Mesenchymal stem cell (in vitro differentiated cells and primary cell): ENCODE measurements at places on chromosomes 16 and 17.

- DNase-seq = peak; percentile 29
Measured at GRCh38 chr17:68910251-68910705, 44.9 kb downstream of the ABCA8 start.

DNA sequence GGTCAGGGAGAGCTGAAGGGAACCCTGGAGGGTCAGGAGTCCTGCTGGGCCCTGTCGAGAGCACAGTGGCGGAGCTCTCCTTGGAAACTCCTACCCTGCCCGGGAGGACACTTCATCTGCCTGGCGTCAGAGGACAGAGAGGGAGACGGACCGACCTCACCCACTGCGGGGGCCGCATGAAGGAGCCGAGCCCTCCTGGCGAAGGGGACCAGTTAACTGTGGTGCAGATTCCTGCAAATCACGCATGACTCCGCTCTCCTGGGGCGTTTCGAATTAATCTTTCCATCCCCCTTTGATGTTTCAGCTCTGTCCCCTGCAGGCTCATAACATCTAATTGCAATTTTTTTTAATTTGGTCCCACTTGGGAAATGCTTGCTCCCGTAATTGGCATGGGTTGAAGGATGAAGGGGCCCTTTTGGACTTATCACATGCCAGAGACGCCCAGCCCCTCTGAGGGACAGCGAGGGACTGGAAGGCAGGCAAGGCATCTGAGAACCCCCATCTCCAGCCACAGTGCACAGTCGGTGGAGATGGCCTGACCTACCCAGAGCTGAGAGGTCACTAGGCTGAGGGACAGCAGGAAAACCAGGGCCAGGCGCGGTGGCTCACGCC is 26.5 kb downstream of the RPH3AL start:
- DNase-seq = no peak

DNA sequence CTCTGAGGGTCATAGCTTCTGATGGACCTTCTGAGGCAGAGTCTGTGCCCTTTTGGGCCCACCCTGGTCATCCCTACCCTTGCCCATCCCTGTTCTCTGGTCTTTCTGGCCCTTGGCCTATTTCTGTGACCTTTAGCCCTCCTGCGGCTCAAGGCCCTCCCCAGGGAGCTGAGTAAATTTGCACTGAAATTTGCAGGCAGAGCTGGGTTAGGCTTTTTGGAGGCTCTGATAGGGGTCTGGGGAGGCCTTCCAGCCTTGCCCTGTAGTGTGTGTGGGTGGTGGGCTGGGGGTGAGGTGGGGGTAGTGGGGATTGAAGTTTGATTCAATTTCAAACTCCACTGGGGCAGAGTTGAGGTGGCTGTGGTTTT is 17.8 kb downstream of the RARA start:
- DNase-seq = no peak

DNA sequence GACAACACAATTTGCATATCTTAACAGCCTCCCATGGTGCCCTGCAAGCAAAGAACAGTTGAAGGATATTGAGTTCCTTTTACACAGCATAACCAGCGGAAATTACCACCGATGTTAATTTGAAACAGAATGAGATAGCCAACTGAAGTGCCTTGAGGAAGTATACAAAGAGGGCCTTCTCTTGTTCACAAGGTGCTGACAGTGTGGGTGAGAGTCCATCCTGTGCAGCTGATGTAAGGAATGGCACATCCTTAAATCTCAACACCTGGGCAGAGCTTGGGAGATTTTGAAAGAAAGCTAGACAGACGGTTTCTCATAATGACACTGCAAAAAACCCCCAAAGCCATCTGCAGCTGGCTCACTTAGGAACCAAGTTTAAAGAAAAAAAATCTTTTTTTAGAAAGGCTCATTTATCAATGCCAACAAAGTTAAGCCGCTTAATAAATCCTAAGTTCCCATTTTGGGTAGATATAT is 818.6 kb downstream of the KCNJ2 start:
- DNase-seq = no peak

DNA sequence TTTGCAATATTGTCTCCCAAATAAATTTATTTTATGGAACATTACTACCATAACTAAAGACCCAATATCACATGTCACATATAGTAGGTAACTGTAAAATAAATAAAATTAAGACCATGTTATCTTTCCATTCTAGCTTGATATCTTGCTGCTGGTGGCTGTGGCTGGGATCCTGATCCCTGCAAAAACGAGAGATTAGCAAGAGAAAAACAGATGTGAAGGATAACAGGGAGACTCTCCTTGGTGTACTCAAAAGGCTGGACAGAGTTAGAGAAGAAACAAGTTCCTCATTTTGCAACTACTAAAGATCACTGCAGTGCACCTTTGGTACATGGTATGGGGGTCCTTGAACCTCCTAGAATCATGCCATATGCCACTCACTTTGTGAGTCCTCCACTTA is 49.7 kb downstream of the ARHGAP27 start:
- no peak for DNase-seq
